Activated naive CD4-positive, alpha-beta T cell treated with Interleukin-2 at 50 U/mL for 16 hours (primary cell): ENCODE measurements at places on chromosomes 4 and X.

- no peak for DNase-seq
Measured at GRCh38 chr4:1465173-1466033, 59.2 kb upstream of the NKX1-1 start.

DNA sequence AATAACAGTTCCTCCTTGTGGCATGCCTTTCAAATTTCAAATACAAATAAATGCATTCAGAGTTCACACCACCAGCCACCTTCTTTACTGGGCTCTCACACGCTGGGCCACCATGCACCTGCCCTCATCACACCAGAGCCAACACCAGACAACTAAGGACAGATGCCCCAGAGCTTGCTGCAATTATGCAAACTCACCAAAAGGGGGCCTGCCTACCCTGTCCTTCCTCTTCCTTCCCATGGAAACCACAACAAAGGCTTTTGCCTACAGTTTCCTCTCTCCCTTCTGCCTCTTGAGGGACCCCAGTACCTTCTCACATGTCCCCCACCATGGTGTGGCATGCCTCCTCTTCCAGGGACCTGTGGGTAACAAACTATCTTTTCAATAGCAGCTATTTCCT, 1333.9 kb upstream of the TENM3 start:
- DNase-seq, result no peak

DNA sequence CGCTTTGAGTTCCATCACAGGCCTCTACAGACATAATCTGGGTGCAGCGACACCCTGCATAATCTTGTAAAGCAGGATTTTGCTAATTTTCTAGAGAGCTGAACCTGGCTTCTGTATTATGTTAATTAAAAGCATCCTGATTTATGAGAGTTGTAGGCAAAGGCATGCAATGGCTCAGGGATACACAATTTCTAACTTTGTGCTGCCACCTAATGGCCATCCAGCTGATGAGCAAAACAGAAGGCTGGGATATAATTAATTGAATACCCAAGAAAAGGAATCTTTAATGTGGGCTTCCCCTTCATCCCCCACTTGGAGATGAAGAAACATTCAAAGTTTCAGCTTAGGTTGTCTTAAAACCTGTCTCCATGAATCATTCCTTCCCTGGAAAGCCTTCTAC, 78.1 kb downstream of the BMP15 start:
- DNase-seq, result no peak

DNA sequence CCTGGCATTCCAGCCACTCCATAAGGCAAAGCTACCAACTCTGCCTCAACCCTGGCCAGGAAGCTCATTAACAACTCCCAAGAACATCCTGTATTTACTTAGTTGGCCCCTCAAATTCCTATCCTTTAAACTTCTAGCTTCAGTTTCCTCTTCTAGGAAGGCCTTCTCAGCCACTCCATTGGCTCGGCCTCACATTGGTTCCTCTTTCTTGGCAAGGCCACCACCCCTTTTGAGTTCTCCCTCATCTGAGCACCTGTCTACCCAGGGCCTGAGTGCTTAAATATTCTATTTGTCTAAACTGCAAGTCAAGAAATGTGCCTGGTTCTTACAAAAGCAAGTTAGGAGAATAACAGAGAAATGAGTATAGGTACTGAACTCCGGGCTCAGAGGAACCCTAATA, 10.0 kb downstream of the SMC1A start:
- no peak for DNase-seq

- DNase-seq, result no peak
Measured at GRCh38 chrX:33211356-33212260, at the start of gene DMD. Gene DMD (minus strand): TSS chrX:33211549. CDS start chrX:33211312, 237 bp downstream.
